ENCODE measurements at places on chromosomes 3 and 15.

- no peak for DNase-seq
Observed at GRCh38 chr3:36409862-36410261, 29.6 kb downstream of the STAC start.

DNA sequence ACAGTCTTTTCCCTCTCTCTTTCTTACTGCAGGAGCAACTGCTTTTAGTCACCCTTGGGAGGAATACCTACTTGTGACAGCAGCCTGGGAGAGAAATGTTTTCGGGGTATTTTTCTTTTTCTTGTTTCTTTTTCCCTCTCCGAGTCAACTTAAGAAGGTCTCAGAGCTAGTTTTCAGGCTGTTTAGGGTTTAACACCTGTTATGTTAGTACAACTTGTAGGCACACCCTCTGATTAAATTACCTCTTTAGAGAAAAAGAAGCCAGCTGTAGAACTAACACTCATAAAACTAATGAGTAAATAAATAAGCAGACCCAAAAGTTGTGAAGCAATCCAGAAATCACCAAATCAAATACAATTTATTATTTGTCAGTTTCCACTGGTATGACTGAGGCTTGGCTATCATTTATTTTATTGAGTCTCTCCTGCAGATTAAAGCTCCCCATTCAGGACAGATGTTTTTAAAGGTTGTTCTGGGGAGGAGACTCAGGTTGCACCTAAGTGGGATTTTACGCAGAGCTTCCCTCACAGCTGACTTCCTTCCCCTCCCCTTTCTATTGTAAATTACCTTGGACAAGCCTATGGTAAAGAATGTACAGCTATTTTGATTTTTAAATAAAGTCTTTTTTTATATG, 112.5 kb downstream of the FOXB1 start:
- DNase-seq, result no peak

DNA sequence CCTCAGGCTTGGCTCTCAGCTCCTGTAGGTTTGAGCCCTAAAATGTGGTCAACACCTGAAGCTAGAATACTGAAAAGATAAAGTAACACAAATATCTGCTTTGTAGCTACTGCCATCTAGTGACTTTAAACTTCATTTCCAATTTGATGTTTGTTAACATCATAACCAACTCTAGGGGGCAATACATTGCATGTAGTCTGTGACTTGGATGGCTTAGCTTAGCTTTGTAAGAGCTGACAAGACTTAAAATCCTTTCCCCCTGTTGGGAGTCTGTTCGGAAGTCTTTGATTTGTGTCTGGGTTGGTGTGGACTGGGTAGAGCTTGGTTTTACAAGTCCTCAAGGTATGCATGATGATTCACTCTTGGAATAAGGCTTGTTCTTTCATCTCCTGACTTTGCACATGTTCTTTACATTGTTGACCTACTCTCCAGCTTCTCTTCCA, 51.7 kb downstream of the SCN11A start:
- peak; percentile 90 for DNase-seq

GRCh38 chr15:49273734-49274318, 103.8 kb downstream of the GALK2 start:
- no peak for DNase-seq

- no peak for DNase-seq
Observed at GRCh38 chr3:127068871-127069270, 86.0 kb downstream of the PLXNA1 start.

- DNase-seq, result peak; percentile 34
Observed at GRCh38 chr15:93321881-93322282, 232.9 kb upstream of the RGMA start.

- DNase-seq, result no peak
Observed at GRCh38 chr3:49498648-49499047, 28.6 kb downstream of the DAG1 start.

- DNase-seq, result peak; percentile 79
Observed at GRCh38 chr15:44194323-44195150, 534 bp downstream of the FRMD5 start.

DNA sequence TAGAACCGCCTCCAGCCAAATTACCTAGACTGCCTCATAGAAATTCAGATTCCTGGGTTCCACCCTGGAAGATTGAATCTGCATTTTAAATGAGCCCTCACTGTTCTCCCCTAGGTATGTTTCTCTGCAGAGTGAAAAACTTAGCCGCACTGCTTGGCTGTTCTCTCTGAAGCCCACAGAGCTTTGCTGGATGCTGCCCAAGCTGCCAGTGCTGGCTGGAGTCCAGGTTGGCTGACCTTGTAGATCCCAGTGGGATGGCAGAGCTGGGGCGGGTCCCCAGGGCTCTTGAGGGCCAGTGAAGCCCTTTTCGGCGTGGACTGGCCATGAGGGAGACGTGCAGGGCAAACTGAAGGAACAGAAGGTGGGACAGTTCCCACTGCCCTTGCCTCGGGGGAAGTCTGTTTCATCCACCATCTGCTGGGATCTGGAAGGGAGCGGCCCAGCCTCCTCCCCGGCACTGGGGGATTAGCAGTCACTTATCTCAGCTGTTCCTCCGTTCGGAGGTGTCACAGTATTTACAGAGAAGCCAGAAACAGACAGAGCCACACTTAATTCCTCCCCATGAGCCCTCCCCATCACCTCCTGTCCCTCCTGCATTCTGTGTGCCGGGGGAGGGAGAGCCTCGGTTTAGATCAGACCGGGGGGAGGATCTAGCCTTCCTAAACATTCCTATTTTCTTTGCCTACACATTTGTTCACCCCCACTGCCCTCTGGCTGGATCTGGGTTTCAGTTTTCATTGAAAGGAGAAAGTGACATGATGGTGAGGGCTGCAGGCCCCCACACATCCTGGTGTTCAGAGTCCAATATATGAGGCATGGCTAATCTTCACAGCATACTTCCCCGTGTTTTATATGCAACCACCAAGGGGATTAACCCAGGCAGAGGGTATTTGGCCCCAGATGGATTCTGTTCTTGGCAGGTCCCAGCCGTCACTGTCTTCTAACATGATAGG, 4.1 kb upstream of the ACTC1 start:
- DNase-seq, result no peak

DNA sequence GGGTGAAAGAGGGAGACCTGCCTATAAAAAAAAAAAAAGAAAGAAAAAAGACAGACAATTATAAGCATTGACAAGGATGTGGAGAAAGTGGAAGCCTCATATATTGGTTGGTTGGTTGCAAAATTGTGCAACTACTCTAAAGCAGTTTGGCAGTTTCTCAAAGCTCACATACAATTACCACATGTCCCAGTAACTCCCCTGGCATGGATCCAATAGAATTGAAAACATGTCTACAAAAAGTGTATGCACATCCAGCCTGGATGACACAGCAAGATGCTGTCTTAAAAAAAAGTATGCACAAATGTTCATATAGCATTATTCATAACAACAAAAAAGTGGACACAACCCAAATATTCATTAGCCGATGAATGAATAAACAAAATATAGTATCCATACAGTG, 19.5 kb downstream of the SETMAR start:
- DNase-seq, result peak; percentile 38

DNA sequence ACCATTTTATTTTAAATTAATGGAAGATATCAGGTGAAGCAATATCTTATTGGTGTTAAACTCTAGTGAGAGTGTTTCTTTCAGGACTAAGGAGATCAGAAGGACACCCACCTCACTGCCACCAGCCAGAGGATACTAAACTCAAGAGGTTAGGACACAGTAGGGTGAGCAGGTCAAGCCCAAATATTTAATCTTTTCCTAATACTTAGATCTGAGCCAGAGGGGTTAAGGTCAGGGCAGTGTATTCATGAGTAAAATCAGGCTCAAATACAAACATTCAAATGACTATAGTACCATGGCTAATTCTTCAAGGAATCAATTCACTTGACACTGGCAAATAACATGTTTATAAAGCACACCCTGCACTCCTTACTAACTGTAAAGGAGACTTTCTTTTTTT, 65.0 kb upstream of the IP6K2 start:
- DNase-seq, result no peak

- DNase-seq, result no peak
Observed at GRCh38 chr3:43400167-43400566, 113.8 kb downstream of the SNRK start.

GRCh38 chr15:90058775-90059174, 43.5 kb downstream of the IDH2 start:
- no peak for DNase-seq

GRCh38 chr3:147359177-147360050, 46.9 kb downstream of the ZIC4 start:
- no peak for DNase-seq

DNA sequence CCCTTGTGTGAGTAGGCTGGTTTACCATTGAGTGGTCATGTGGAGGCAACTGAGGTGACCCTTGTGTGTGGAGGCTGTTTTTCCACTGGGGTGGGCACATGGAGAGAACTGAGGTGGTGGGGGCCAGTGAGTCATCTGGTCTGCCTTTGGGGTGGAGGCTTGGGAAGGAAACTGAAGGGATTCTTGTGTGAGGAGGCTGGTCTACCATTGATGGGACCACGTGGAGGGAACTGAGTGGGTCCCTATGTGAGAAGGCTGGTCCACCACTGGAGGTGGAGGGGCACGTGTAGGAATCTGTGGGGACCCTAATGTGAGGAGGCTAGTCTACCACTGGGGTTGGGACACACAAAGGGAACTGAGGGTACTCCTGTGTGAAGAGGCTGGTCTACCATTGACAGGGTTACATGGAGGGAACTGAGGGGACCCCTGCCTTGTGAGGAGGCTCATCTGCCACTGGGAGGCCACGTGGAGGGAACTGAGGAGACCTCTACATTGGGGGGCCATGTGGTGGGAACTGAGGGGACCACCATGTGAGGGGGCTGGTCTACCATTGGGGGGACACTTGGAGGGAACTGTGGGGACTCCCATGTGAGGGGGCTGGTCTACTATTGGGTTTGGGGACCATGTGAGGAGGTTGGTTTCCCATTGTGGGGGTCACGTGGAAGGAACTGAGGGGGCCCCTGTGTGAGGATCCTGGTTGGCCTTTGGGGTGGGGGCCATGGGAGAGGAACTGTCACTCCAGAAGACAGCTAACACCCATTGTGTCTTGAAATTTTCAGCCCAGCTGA, 164.5 kb downstream of the WNT7A start:
- DNase-seq, result no peak

DNA sequence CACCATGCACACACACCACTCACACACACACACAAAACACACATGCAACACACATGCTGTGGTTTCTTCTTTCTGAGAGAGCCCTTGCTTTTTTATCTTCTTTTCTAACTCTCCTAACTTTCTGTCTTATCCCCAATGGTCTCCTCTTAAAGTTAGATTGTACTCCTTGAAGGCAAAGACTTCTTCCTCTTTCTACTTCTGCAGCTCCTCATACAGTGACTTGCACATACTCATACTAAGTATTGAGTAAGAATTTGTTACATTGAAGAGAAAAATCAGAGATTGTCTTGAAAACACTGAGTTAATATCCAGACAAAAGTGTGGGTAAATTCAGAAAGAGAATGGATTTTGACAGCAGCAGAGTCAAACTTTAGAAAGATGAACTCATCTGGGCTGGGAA, 64.4 kb downstream of the GTPBP8 start:
- DNase-seq, result no peak

GRCh38 chr3:55077726-55078125, 149.9 kb upstream of the LRTM1 start:
- DNase-seq, result no peak

DNA sequence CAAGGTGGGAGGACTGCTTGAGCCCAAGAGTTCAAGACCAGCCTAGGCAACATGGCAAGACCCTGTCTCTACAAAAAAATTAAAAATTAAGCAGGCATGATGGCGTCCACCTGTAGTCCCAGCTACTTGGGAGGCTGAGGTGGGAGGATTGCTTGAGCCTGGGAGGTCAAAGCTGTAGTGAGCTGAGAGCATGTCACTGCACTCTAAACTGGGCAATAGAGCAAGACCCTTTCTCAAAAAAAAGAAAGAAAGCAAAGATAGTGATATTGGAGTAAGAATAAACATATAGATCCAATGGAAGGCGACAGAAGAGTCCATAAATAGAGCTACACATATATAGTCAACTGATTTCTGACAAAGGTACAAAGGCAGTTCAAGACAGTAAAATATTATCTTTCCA, 21.3 kb upstream of the ANKRD28 start:
- no peak for DNase-seq

GRCh38 chr3:59728587-59728908, 678.7 kb upstream of the CFAP20DC start:
- DNase-seq, result no peak

DNA sequence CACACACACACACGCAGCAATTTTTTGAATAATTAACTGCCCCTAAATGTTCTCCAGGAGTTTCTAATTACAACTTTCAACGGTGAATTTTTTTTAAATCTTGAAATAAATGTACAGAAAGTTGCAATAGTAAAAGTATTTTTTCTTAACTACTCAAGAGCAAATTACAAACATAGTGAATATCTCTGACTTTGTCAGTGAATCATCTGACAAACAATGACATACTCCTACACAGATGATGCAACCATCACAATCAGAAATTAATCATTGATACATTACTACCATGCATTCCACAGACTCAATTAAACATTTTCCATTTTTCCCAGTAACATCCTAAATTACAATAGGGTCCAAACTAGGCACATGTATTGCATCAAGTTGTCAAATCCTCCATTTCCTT, 597.3 kb downstream of the NAALADL2 start:
- peak; percentile 73 for DNase-seq

DNA sequence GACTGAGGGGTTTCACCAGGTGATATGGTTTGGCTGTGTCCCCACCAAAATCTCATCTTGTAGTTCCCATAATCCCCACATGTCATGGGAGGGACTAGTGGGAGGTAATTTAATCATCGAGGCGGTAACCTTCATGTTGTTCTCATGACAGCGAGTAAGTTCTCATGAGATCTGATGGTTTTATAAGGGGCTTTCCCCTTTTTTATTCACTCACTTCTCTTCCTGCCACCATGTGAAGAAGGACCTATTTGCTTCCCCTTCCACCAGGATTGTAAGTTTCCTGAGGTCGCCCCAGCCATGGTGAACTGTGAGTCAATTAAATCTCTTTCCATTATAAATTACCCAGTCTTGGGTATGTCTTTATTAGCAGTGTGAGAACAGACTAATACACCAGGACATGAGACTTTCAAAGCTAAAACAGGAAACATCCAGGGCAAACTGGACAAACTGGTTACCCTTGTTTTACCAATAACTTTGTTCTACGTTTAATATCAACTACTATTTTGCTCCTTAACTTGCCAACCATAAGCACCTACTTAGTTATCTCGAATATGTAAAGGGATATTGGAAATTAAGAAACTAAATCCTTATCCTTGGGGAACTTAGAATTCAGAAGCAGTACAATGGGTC, 98.2 kb downstream of the MYH15 start:
- peak; percentile 80 for DNase-seq

DNA sequence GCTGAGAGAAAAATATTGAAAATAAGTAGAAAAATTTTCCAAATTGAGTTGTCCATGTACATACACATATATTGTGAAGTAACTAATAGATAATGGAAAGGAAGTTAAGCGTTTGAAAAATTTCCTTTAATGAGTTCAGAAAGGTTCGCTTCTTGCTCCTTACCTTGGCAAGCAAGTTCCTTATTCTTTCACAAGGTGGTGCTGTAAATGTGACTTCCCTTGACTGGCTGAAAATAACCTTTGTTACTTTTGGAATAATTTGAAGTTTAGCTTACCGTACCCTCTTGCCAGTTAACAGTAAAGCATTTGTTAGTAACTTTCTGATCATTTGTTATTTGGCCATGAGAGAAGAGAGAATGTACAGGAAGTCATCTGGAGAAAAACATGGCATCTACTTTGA, 41.6 kb downstream of the PYDC2 start:
- peak; percentile 51 for DNase-seq

- DNase-seq, result peak; percentile 98
Observed at GRCh38 chr15:71294911-71295602, 179.8 kb downstream of the THSD4 start.

Data from PC-3 (cell line).